ENCODE measurements at places on chromosomes 2 and 18. TPM values are rescaled to one million over a fixed set of nuclear protein-coding genes. Genes with fewer than 3 reads are reported as not detected.

- DNase-seq, result no peak
Observed at GRCh38 chr2:227876300-227876801, 4.9 kb downstream of the DAW1 start.

DNA sequence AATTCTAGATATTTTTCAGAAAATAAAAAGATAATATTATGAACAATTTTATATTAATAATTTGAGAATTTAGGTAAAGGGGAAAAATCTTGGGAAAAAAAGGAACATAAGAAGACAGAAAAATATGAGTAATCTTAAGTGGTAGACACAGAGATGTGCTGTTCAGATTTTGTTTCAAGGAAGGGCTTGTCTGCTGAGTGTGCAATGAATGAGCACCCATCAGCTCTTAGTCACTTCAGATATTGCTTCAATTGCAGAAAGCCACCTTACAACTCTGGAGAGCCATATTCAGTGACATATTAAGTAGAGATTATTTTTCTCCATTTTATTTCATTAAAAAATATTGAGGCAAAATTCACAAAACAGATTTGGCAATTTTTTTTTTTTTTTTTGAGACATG lies 282.0 kb upstream of the CHST9 start:
- no peak for DNase-seq

GRCh38 chr2:104286841-104287240 lies 567.1 kb upstream of the POU3F3 start:
- no peak for DNase-seq

DNA sequence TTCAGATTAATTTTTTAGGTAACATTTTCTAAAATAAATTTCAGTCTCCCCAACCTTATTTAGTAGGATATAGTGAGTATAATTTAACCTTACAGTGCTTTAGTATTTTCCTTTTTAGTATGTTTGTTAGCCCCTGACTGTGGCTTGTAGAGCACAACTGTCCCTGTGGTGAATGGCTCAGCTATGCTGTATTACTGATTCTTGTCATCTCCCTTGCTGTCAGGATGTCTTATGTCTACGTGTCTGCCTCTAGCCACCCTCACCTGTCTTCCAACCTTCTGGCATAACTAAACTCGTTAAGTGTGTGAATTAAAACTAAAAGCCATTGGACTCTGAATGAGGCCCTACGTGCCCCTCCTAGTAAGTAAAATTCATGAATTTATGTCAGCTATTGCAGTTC lies 18.4 kb downstream of the MRPS9 start:
- no peak for DNase-seq

The SERPINB3 gene
- not detected for total RNA-seq

The MC5R gene
- total RNA-seq, result not detected

DNA sequence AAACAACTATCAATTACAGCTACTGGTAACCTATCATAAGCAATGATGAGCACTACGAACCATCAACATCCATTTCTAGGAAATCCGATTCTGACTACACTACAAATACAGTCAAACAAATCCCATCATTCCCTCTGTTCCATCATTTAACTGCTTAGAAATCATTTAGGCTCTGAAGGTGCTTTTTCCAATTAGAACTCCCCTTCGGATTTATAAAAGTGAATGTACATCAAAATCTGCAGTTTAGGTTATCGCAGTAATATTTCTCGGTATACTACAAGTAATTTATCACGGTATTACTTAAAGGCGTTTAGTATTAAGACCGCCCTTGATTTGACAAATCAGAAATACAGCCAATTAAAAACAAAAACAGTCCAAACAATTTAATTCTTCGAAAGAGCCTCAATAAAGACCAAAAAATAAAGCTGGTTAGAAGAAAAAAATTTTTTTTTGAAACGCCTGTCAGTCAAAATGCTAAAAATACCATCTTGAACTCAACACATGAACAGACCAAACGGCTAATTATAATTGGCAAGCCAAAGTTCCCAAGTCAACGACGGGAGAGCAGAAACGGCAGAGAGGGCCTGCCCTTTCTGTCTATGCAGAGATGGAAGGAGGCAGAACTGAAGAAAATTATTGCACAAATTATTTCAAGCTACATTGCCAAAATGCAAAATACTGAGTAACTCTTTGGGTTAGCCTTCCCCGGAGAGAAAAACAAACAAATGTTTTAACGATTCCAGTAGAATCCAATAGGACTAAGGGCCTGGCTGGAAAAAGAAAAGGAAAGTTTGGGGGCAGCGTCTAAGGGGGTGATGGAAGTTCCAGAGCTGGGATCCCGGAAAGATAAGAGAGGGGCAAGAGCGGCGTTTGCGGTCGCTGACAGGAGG lies 1.2 kb downstream of the VPS54 start:
- no peak for DNase-seq

The OBSL1 gene
- 41.0 TPM for total RNA-seq

- no peak for DNase-seq
Observed at GRCh38 chr2:182316950-182317349, 109.9 kb downstream of the PDE1A start.

GRCh38 chr2:30208453-30208852 lies 22.9 kb upstream of the LBH start:
- no peak for DNase-seq

GRCh38 chr2:23721454-23721826 lies 205.5 kb downstream of the ATAD2B start:
- no peak for DNase-seq

The RUFY4 gene
- not detected for total RNA-seq

- DNase-seq, result no peak
Observed at GRCh38 chr18:73670039-73670438, 477.6 kb downstream of the FBXO15 start.

- no peak for DNase-seq
Observed at GRCh38 chr2:75424936-75425619, 135.7 kb downstream of the EVA1A start.

DNA sequence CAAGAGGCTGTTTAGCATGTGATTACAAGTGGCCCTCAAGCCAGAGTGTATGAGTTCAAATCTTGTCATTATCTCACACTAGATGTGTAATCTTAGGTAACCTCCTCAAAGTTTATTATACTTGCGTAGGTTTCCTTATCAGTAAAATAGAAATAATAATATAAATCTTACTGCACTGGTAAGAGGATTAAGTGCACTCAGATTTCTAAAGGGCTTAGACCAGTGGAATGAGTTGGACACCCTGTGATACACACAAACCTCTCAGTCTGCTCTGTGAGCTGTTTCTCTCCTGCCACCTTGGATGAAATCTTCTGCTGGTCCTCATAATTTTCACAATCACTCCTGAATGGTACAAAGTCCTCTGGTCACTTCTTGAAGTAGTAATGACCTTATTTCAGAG lies 145.4 kb upstream of the ZNF516 start:
- no peak for DNase-seq

The CHST9 gene
- total RNA-seq, result 0.08 TPM

The RESP18 gene
- not detected for total RNA-seq

GRCh38 chr2:218262631-218263586 lies 2.1 kb downstream of the GPBAR1 start:
- DNase-seq, result no peak

DNA sequence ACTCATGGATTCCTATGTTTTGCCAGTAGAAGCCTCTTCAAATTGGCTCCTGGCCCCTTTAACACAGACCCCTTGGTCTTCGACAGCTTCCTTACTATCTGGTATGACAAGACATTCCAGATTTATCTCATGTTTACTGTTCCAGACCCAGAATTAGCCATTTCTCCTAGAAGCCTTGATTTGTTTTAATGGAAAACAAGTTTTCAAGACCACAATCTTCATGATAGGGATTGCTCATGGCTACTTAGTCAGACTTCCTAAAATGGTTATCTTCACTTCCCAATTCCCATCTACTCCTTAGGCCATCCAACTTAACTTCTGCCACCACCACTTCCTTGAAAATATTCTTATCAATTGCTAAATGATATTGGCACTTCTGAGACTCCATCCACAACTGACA lies 63.2 kb downstream of the TTC32 start:
- DNase-seq, result no peak

GRCh38 chr18:48833701-48834412 lies 116.9 kb downstream of the SMAD7 start:
- no peak for DNase-seq

GRCh38 chr18:69580107-69580506 lies 179.4 kb downstream of the DOK6 start:
- DNase-seq, result no peak

GRCh38 chr2:182949052-182949451 lies 82.6 kb upstream of the FRZB start:
- DNase-seq, result no peak

GRCh38 chr2:204335451-204336058 lies 209.7 kb upstream of the PARD3B start:
- no peak for DNase-seq

- no peak for DNase-seq
Observed at GRCh38 chr2:23556929-23557328, 171.9 kb downstream of the KLHL29 start.

DNA sequence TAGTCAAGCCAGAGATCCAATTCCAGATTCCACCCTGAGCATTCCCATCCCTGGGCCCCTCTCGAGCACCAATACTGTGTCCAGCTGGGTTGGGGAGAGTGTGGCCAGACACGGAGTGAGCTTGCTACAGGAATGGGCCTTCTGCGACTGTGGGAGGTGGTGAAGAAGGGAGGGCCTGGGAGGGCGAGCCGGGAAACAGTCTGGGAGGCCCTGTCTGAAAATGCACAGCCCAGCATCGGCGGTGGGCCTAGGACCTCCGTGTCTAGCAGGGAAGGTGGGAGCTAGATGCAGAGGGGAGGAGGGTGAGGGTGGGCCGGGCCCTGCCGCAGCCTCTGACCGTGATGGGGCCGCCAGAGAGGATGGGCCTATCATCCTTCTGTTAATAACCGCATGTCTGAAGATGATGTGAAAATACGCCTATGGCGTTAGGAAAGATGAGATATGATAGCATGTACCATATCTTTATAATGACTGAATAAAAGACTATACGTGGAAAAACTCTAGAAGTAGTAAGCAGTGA lies 1.9 kb upstream of the OTOS start:
- no peak for DNase-seq

DNA sequence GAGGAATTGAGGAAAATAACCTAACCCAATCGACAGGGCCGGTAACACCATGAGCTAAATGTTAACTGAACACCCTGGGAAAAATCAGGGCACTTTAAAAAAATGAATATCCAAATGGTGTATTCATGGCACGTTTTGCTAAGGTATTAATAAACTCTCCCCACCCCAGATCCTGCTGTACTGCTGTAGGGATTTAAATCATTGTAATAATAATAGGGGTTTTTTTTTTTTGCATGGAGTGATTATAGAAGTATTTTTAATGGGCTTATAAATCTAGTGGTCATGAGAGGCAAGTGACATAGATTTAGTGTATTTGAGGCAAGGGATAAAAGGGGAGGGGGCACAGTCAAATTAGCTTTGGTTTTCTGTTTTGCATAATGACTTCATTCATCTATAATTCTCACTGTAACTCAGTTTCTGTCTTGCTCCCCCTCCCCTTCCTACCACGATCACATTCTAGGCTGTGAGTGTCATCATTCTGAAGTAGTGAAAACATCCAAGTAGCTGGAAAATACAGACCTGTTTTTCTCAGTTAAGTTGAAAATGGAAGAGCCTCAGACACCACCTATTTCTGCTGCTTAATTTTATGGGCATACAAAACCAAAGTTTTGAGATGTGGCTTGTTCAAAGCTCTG lies 18.2 kb upstream of the MGAT5 start:
- DNase-seq, result no peak

The FKBP7 gene
- 24.6 TPM for total RNA-seq

- DNase-seq, result peak; percentile 75
Observed at GRCh38 chr2:32277674-32278477, at the start of gene YIPF4. TSS of gene YIPF4 (plus strand) at chr2:32277904. CDS start at chr2:32278156, 252 bp downstream.

- no peak for DNase-seq
Observed at GRCh38 chr18:62981566-62981965, 266.2 kb downstream of the PHLPP1 start.

The ST8SIA5 gene
- total RNA-seq, result under 0.01 TPM

The FMNL2 gene
- total RNA-seq, result 68.0 TPM

GRCh38 chr2:70460333-70460732 lies 93.3 kb downstream of the TGFA start:
- no peak for DNase-seq

- DNase-seq, result no peak
Observed at GRCh38 chr2:66679442-66679841, 244.5 kb downstream of the MEIS1 start.

- DNase-seq, result no peak
Observed at GRCh38 chr2:131557558-131558321, 30.1 kb downstream of the CCDC74A start.

GRCh38 chr2:104641786-104642185 lies 212.1 kb upstream of the POU3F3 start:
- no peak for DNase-seq

The ARHGAP28 gene
- total RNA-seq, result 4.6 TPM

GRCh38 chr2:68222287-68222686 lies 30.0 kb downstream of the PPP3R1 start:
- DNase-seq, result no peak

DNA sequence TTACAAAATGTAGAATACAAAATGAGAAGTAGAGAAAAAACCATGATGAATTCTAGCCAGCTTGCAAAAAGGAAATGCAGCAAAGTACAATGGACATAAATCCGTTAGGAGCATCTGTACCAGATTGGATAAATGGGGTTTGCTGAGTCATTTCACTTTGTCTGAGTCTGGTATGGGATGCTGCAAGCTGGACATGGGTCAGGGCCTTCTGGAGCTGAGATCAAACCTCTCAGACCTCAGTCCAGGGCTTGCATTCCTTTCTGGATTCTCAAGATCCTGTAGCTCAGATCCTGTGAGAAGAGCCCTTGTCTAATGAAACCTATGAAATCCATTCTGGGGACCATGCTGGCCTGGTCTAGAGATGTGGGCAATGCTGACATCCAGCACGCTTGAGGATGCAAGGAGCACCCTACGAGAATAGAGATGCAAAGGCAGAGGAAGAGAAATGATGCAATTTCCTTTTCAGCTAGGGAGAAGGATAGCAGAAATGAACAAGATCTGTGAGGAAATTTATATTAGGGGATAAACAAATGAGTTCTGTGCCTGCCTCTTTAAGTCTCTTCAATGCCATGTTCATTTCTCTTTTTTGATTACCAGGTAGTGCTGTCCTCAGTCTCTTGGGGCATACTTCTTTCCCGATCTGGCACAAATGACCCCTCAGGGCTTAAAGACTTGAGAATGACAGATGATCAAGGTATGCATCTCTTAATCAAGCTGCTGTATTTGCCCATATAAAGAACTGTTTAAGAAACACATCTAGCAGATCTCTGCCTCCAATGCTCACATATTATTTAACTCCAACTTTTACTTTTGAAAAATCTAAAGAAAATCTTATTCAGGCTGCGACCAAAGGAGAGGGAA lies 230.4 kb downstream of the MEIS1 start:
- DNase-seq, result no peak

The STARD6 gene
- not detected for total RNA-seq

All from kidney epithelial cell (primary cell).